Caco-2 (cell line): ENCODE measurements at places on chromosomes 2 and 18. TPM values are rescaled to one million over a fixed set of nuclear protein-coding genes. Genes with fewer than 3 reads are reported as not detected.

DNA sequence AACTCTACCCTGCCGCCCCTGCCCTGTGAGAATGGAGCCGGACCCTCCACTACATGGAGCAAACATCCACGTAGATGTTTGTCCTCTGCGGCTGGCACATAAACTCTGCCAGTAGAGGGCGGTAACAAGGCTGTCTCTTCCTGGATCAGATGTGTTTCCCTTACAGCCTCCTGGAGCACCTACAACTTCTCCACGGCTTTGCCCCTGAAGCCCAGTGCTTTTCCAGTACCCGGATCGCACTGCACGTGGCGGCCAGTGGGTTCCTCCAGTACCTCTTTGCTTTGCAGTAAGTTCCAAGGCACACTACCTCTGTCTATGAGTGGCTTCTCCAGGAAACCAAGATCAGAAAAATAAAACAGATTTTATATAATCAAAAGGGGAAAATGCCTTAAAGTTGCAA lies 651.3 kb downstream of the DCDC2C start:
- no peaks in the 10 kb centered on the region for H3K36me3 ChIP-seq
- no peak overlapping the region for H3K27ac ChIP-seq
- H3K27me3 ChIP-seq = no peaks in the 10 kb centered on the region
- H3K4me3 ChIP-seq = no peak overlapping the region
- DNase-seq = peak; percentile 50

DNA sequence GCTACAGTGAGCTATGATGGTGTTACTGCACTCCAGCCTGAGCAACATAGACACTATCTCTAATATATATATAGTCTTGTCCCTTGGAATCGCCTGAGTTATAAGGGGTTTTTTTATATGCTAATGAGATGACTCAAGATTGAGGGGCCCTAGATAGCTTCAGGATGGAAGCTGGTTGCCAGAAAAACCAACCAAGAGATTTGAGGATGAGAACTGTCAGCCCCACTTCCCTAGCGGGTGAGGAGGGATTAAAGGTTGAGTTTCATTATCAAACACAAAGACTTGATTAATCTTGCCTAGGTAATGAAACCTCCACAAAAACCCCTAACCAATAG lies 12.6 kb upstream of the GALM start:
- no peaks in the 10 kb centered on the region for H3K36me3 ChIP-seq
- H3K27me3 ChIP-seq = no peaks in the 10 kb centered on the region
- peaks cover 8% of the 10 kb centered on the region; the same call in 1 of the 2 replicates for H3K4me1 ChIP-seq
- DNase-seq = no peak
- H3K27ac ChIP-seq = no peak overlapping the region

DNA sequence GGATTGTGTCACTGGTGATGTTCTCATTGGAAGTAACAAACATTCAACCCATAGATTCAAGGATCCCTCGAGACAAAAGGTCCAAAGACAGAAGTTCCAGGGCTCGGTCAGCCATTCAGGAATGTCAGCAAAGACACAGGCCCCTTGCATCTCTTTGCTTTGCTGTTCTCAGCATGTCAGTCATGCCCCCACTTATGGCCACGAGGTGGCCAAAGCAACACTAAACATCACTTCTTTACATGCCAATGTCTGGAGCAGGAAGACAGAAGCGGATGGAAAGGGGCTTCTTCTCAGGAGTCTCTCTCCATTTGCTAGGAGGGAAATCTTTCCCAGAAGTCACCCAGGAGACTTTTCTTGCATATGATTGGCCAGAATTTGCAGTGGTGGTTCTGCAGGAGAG lies 191.6 kb upstream of the SP5 start:
- no peak overlapping the region for H3K4me3 ChIP-seq
- H3K27me3 ChIP-seq = no peaks in the 10 kb centered on the region
- H3K27ac ChIP-seq = no peak overlapping the region
- DNase-seq = no peak
- peaks cover 16% of the 10 kb centered on the region for H3K4me1 ChIP-seq

DNA sequence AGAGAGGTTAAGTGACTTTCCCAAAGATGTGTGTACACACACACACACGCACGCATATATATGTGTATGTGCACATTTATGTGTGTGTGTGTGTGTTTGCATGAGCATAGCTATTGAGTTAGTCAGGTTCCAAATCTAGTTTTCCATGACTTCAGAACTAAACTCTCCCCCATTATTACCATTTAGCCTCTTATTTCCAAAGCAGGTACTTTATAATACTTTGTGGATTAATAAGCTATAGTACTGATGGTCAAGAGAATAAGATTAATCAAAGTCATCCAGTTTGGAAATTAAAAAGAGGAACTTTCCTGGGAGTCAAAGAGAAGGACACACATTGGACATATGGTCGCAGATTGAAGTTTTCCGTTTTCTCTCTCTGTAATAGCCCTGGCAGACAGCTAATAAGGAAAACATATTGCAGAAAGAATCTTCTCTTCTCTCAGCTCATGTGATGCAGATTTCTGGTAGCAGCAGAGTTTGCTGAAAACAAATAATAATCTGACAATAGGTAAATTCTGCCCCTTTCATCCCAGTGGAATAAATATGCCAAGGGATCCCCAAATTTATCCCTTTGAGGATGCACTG lies 410.9 kb upstream of the TCF4 start:
- no peak overlapping the region for H3K4me3 ChIP-seq
- no peaks in the 10 kb centered on the region for H3K4me1 ChIP-seq
- no peak overlapping the region for H3K27ac ChIP-seq

DNA sequence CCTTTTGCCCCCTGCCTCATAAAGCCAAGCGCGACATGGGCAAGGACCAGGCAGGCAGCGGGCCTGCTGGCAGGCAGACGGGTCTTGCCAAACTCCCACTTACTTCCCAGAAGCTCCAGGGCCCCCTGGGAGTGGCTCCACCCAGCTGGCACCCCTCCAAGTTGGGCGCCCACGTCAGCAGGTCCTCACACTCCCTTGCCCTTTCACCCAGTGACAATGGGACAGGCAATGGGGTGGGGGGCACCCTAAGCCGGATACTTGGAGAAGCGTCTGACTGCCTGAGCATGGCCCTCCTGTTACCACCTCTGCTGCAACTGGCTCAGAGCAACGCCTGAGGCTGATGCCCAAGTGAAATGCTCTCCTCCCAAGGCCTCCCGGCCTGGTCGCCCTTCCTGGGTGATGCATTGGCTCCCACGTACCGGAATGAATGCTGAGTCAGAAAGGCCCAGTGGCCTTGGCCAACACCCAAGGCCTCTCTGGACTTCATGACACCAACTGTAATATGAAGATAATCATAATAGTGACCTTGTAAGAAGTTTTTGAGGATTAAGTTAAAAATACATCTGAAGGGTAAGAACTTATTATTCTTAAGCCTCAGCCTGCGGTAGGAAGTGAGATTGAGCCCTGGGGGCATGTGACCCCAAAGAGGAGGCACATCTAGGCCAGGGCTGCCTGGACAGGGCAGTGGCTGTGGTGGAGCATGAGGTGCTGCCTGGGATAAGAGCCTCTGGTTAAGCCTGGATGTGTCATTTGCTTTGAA lies 31.6 kb downstream of the KCNK3 start:
- H3K36me3 ChIP-seq = no peaks in the 10 kb centered on the region
- DNase-seq = no peak
- H3K4me1 ChIP-seq = peaks cover 22% of the 10 kb centered on the region
- no peak overlapping the region for H3K27ac ChIP-seq
- H3K27me3 ChIP-seq = no peaks in the 10 kb centered on the region
- H3K4me3 ChIP-seq = no peak overlapping the region

DNA sequence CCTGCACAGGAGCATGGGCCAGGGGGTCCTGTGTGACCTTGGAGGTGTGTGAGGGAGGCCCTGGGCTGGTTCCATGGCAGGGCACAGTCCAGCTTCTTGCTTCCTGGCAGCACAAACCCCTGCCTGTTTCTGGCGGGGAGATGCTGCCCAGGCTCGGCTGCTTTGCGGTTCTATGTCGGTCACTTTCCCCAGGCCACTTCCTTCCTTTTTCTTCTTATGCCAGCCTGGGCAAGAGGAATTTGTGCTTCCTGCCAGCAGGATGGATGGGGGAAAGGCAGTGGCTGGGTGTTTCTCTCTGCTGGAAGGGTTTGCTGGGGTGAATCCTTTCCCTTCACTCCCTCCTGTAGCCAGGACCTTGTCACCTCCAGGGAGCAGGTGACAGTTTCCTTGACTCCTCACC lies 24.3 kb downstream of the ASAP2 start:
- DNase-seq = no peak
- no peaks in the 10 kb centered on the region for H3K36me3 ChIP-seq
- no peak overlapping the region for H3K4me3 ChIP-seq
- H3K4me1 ChIP-seq = peaks cover 38% of the 10 kb centered on the region

GRCh38 chr2:21288299-21288698 lies 164.5 kb downstream of the TDRD15 start:
- DNase-seq = no peak
- H3K4me3 ChIP-seq = no peak overlapping the region
- H3K27ac ChIP-seq = peak overlapping the region; percentile 72
- no peaks in the 10 kb centered on the region for H3K36me3 ChIP-seq
- H3K27me3 ChIP-seq = no peaks in the 10 kb centered on the region

DNA sequence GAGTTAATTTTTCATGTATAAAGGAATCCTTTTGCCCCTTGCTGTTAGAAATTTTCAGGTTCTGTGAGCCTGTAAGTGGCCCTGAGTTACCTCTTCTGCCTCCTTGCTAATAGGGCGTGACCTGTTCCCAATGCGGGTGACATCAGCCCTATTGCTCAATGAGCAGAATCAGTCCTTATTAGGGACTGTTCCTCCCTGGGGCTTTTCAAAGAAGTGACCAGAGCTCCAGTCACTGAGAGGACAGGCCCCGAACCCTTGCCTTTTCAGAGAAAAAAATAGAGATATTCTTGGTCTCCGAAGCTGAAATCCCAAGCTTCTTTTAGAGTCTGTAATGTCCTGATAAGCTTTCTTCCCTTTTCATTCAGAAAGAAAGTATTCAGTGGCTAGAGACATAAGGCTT lies 8.2 kb upstream of the APOB start:
- H3K27ac ChIP-seq = no peak overlapping the region
- no peak overlapping the region for H3K4me3 ChIP-seq
- DNase-seq = no peak
- no peaks in the 10 kb centered on the region for H3K36me3 ChIP-seq
- H3K4me1 ChIP-seq = peaks cover 20% of the 10 kb centered on the region

DNA sequence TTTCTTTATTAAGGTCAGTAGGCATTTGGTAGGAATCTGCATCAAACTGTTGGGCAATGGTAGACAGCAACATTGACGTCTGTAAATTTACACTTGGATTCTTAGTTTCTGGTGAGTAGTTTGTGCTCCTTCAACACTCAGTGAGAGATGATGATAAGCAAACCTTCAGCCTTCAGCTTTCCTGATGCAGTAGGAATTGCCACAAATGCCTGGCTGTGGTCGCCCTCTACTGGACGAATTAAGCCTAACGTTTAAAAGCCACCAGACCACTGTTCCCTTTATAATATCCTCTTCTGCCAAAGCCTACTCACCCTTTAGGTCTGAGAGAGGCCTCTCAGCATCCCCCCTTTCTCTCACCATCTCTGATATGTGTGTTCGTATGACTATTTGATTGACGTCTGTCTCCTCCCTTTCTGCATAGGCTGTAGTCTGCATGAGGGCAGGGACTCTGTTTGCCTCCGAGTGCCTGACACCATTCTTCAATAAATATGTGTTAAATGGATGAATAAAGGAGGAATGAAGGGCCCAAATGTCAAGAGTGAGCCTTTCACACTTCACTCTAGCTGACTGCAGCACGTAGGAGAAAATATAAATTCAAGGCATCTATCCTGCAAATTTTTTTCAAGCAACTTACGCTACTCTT lies 47.0 kb upstream of the PLEKHM3 start:
- no peaks in the 10 kb centered on the region for H3K36me3 ChIP-seq
- H3K4me1 ChIP-seq = no peaks in the 10 kb centered on the region
- no peak overlapping the region for H3K27ac ChIP-seq
- DNase-seq = peak; percentile 73
- H3K4me3 ChIP-seq = no peak overlapping the region

DNA sequence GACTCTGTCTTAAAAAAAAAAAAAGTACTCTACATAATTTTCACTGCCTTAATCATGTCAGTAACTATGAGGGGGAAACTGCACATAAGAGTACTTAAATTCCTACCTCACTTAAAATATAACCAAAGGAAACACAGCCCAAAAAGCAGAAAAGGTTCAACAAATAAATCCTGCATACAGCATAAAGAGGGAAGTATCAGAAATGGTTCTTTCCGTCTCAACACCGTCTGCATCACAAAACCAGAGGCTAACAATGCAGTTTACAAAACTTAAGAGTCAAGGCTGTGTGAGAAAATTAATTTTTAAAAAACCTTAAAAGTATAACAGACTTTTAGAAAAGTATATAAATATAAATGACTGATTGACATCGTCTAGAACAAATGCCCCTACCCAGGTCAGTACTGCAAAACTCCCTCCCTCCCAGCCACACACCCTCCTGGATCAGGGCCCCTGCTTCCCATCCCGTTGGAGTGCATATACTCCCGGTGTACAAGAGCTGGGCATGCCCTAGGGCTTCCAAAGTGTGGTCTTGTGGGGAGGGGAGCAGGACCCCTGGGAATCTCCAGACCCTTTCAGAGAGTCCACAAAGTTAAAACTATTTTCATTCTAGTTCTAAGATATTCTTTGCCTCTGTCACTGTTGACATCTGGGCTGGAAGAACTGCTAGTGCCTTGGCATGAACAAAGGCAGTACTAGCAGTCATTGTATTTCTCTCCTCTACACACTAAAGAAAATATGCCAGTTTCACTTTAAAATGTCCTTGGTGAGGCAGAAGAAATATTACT lies 67.0 kb upstream of the SERTAD2 start:
- peaks cover 14% of the 10 kb centered on the region for H3K4me1 ChIP-seq
- no peak for DNase-seq
- no peak overlapping the region for H3K27ac ChIP-seq
- no peak overlapping the region for H3K4me3 ChIP-seq
- H3K27me3 ChIP-seq = no peaks in the 10 kb centered on the region

DNA sequence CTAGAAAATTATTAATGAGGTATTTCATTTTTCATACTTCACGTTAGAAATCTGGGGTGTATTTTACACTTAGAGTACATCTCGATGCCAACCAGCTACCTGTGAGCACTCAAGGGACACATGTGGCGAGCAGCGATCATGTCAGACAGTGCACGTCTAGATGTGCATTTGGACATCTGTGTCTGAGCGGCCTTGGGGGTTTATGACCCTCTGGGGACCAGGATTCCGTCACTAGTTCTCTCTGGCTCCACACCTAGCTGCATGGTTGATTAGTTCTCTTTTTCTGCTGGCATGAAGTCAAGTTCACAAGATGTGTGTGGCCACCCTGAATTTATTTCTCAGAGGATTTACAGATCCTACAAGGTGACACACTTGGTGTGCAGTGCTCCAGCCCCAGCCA lies 192.2 kb downstream of the TSN start:
- no peak overlapping the region for H3K4me3 ChIP-seq
- DNase-seq = no peak
- no peak overlapping the region for H3K27ac ChIP-seq
- no peaks in the 10 kb centered on the region for H3K36me3 ChIP-seq
- H3K4me1 ChIP-seq = no peaks in the 10 kb centered on the region

GRCh38 chr2:10220902-10221391 lies 81.8 kb upstream of the HPCAL1 start:
- H3K27ac ChIP-seq = no peak overlapping the region
- H3K4me1 ChIP-seq = peaks cover 17% of the 10 kb centered on the region
- H3K4me3 ChIP-seq = no peak overlapping the region
- DNase-seq = no peak

- DNase-seq = no peak
- no peaks in the 10 kb centered on the region for H3K27me3 ChIP-seq
- H3K4me3 ChIP-seq = peak overlapping the region; percentile 68
- peaks cover 28% of the 10 kb centered on the region; the same call in 1 of the 2 replicates for H3K4me1 ChIP-seq
Measured at GRCh38 chr2:27494284-27494943, 586 bp downstream of the FNDC4 start.

COL6A3 gene
- total RNA-seq = 0.73 and 2.1 TPM in 2 replicates

CYS1 gene
- 0.91 and 1.4 TPM in 2 replicates for total RNA-seq

SKOR2 gene
- total RNA-seq = not detected in 2 replicates

COL4A3 gene
- 4.2 and 4.7 TPM in 2 replicates for total RNA-seq

COLEC12 gene
- 0.09 and 0.44 TPM in 2 replicates for total RNA-seq
